WTC11 (cell line): ENCODE measurements at places on chromosomes 3 and 15. TPM values are rescaled to one million over a fixed set of nuclear protein-coding genes. Genes with fewer than 3 reads are reported as not detected.

The PRR20G gene
- 0.18 TPM in 1 of 3 replicates, not detected in the others for total RNA-seq

- no peak for DNase-seq
These were observed 14.8 kb downstream of the PBRM1 start for GRCh38 chr3:52670621-52671521.

- DNase-seq: no peak
These were observed 877 bp upstream of the GP5 start for GRCh38 chr3:194399874-194400411.

DNA sequence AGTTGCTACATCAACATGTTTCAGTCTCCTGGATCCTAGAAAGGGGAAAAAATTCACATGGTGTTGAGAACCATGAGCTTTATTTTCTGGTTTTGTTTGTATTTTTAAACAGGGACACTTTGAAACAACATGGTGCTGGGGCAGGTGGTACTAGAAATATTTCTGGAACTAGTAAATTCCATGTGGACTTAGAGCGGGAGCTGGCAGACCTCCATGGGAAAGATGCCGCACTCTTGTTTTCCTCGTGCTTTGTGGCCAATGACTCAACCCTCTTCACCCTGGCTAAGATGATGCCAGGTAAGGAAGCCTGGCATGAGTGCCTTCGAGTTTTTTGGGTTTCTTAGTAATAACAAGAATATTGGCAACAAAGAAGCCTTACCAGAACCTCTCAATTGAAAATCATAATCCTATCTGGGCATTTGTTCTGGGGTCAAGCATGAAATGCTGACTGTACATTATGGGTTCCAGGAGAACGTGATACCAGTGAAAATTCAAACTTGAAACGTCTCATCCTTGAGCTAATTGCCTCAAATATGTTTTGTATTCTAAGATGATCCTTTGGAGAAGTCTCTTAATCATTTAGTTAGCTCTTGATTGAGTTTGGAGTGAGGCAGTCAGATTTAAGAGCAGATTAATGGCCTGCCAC is 7.9 kb downstream of the ALAS1 start:
- DNase-seq: no peak

DNA sequence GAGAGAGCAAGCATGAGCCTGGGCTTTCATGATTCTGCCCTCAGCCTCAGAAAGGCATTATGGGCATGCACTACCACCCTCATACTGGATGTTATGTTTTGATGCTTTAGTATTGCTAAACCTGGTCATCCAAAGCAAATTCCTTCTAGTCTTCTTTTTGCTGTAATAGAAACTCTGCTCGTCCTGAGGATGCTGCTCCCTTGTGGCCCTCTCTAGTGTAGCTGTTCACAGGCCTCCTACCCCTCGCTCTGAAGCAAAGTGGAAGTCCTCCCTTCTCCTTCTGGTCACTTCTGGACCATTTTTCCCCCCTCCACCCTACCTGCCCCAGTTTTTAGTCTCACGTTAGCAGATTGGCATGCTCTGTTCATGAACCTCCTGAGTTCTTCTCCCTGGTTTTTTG is 22.9 kb upstream of the CCNL1 start:
- DNase-seq: no peak
